ENCODE measurements at places on chromosomes 2 and 18.

- DNase-seq, result no peak
Observed at GRCh38 chr18:10270151-10270571, 184.3 kb upstream of the APCDD1 start.

DNA sequence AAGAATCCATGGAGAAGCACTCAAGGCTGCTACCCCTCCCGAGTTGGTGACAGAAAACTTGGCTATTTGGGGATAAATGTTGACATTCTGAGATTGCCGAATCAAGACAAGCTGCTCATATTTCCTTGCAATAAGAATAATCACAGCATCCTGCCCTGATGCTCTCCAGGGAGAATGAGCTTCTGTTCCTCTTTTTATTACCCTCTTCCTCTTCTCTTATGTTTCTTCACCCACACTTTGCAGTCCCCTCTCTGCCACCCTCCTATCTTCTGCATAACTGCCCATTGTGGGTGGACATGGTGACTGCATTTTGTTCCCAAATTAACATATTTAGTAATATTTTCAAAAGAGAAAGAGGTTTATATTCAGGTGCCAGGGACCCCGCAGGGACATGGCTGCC, 11.9 kb upstream of the MSGN1 start:
- DNase-seq, result no peak

DNA sequence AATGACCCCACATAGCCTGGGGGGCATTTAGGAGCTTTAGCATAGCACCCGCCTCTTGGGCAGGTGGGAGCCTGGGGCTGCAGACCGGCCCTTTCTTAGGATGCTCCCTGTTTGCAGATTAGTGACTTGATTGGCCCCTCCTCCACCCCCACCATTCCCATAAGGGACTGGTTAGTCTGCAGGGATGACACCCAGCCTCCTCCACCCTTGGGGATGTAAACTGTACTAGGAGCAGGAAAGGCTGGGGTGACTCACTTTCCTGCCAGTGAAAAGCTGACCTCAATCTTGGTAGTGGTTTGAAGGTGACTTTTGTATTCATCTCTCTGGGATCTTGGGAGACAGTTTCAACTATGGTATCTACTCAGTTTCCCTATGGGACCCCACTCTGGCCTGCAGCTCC, 24.2 kb downstream of the CTIF start:
- DNase-seq, result no peak

- DNase-seq, result no peak
Observed at GRCh38 chr2:28658369-28658768, 93.3 kb upstream of the PPP1CB start.

- no peak for DNase-seq
Observed at GRCh38 chr18:69626171-69626570, 225.5 kb downstream of the DOK6 start.

DNA sequence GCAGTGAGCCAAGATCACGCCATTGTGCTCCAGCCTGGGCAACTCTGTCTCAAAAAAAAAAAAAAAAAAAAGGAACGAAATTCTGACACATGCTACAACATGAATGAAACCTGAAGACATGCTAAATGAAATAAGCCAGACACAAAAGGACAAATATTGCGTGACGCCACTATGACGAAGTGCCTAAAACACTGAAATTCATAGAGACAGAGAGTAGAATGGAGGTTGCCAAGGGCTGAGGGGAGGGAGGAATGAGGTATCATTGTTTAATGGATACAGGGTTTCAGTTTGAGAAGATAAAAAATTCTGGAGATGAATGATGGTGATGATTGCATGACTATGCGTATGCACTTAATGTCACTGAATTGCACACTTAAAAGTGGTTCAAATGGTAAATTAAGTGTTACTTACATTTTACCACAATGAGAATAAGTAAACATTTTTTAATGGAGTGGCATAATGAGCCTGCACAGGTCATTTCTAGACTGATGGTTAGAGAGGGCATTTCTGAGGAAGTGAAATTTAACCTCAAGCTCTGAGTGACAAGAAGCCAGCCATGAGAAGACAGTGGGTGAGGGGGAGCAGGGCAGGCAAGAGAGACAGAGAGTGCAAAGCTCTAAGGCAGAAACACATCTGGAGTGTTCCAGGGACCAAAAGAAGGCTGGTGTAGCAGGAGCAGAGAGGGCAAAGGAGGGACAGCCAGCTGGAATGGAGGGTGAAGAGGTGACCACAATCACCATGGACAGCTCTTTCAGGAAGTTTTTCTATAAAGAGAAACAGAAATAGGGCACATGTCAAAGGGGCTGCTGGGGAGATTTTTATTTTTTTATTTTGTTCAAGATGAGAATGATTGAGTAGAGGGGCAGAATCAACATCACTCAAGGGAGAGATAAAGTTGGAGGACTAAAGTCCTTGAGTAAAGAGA, 20.6 kb upstream of the EXOC6B start:
- DNase-seq, result no peak

DNA sequence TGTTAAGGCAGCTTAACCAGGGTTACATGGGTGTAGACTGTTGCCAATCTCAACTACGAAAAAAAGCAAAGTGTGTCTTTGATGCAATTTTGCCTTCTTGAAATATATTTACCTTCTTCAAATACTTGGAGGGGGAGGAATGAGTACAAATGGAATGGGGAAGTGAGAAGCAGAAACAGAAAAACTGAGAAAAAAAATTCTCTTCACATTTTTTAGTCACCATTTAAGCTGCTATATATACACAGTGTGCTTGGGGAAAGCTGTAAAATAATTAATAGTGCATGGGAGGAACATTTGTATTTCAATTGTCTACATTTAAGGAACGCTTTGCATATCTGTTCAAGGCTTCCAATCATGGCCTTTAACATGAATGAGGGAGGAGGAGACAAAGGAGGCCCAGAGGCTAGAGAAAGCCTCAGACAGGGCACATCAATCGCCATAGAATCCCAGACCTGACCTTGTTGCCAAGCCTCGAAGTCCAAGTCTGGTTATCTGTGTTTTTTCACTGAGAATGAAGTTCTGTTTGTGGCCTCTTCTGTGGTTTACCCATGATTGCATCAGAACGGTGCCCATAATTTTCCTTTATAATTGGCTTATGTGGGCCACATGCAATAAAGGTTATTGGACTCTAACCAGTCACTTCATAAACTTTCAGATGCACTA, 158.6 kb downstream of the PIK3C3 start:
- DNase-seq, result no peak

DNA sequence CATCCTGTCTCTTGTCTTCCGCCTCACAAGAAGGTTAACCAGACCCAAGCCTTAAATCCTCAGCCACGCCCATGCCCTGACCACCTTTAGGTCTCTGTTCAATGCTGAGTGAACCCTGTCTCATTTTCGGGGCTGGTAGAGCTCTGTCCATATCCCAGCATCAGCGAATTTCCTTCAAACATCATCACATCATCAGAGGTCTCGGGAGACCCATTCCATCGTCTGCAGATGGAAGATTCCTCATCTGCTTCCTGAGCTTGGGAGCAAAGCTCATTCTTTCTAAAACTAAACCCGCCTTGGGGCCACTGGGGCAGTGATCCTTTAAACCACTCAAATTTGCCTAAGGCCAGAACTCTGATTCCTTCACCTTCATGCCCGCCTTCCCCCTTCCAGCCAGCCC, 173.7 kb downstream of the TTC32 start:
- DNase-seq, result no peak

DNA sequence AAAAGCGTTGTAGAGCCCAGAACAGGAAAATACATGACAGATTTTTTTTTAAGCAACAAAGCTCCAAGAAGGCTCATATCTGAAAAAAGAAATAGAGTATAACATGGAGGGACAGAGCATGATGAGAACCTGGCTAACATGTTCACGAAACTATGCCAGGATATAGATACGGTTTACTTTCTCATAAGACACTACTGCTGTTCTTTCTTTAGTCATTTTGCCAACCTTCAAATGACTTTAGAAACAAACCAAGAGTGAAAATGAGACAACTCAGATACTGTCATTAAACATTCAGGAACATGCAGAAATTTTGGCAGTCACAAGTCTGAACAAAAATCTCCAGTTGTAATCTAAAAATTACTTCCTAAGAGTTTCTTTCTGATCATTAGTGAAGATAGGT, 14.3 kb downstream of the LPIN2 start:
- no peak for DNase-seq

Data from stimulated activated CD8-positive, alpha-beta memory T cell treated with anti-CD3 and anti-CD28 coated beads, Interleukin-7, amount 100 ng/mL, for 1 hour (primary cell).